ENCODE measurements at places on chromosomes 11 and 22. TPM values are rescaled to one million over a fixed set of nuclear protein-coding genes. Genes with fewer than 3 reads are reported as not detected.

DNA sequence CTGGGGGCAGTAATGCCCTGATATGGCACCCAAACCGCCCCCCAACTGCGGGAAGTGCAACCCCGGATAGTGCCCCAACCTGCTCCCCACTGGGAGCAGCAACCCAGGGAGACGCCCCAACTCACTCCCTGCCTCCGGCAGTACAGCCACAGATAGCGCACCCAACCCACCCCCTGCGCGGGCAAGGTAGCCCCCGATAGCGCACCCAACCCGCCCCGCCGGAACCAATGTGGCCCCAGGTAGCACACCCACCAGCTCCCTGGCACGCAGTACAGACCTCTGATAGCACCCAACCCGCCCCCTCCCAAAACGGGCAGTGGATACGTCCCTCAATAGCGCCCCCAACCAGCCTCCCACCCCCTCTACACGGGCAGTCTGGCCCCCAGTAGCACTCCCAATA is 3.8 kb upstream of the RFPL3 start:
- no peak for DNase-seq
- H3K4me3 ChIP-seq: no peak overlapping the region
- H3K27me3 ChIP-seq: peaks cover 5% of the 10 kb centered on the region
- peaks cover 8% of the 10 kb centered on the region for H3K36me3 ChIP-seq
- H3K27ac ChIP-seq: no peak overlapping the region

The MS4A3 gene
- total RNA-seq: not detected

The TUBA8 gene
- total RNA-seq: 3.7 TPM

- no peaks in the 10 kb centered on the region for H3K4me1 ChIP-seq
- peaks cover 5% of the 10 kb centered on the region for H3K36me3 ChIP-seq
- no peak overlapping the region for H3K27ac ChIP-seq
- no peak for DNase-seq
- H3K4me3 ChIP-seq: no peak overlapping the region
These were observed 222.1 kb upstream of the ANO3 start for GRCh38 chr11:26109658-26110368.

The FGF4 gene
- 0.37 TPM for total RNA-seq

- H3K27me3 ChIP-seq: peaks cover 4% of the 10 kb centered on the region
- no peak overlapping the region for H3K27ac ChIP-seq
- H3K4me3 ChIP-seq: no peak overlapping the region
- DNase-seq: no peak
These were observed 91.8 kb upstream of the CD44 start for GRCh38 chr11:35047179-35047578.

GRCh38 chr11:34823197-34823596 is 93.0 kb downstream of the APIP start:
- peaks cover 9% of the 10 kb centered on the region for H3K36me3 ChIP-seq
- H3K4me3 ChIP-seq: no peak overlapping the region
- peaks cover 3% of the 10 kb centered on the region for H3K27me3 ChIP-seq
- H3K27ac ChIP-seq: no peak overlapping the region
- no peaks in the 10 kb centered on the region for H3K4me1 ChIP-seq

DNA sequence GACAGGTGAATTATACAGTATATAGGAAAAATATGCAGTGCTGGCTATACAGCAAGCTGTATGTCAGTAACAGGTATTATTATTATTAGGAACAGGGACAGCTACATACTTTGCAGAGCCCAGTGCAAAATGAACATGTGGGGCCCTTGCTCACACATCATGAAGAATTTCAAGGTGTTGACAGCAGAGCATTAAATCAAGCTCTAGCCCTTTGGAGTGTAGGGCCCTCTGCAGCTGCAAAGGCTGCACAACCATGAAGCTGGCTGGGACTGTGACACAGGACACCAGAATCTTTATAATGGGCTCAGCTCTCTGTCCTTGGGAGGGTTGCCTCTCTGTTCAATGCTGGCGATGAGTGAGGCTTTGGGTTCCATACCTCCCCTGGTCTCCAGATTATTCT is 44.9 kb upstream of the DAGLA start:
- peaks cover 19% of the 10 kb centered on the region for H3K4me1 ChIP-seq
- peaks cover 7% of the 10 kb centered on the region for H3K27me3 ChIP-seq
- H3K36me3 ChIP-seq: no peaks in the 10 kb centered on the region
- no peak overlapping the region for H3K4me3 ChIP-seq

The CDKN1C gene
- 391 TPM for total RNA-seq

The SLCO2B1 gene
- total RNA-seq: not detected

DNA sequence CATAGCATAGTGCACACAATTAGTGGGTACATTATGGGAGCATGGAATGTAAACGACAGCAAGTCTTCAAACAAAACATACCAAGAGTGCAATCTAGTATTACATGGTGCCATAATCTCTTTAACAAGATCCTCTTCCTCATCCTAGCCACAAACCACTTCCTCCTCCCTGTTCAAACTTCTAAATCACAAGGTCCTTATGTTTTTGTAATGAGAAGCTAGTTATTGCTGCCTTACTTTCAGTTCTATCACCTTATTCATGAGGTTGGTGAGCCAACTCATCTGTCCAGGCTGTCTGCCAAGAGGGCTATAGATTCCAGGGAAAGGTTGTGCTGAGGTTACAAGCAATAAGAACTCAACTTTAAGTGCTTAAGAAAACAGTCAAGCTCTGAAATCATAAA is 195.4 kb upstream of the ARHGAP20 start:
- no peaks in the 10 kb centered on the region for H3K4me1 ChIP-seq
- H3K27me3 ChIP-seq: no peaks in the 10 kb centered on the region
- H3K4me3 ChIP-seq: no peak overlapping the region

The TRPC6 gene
- 0.27 TPM for total RNA-seq

Measured in glutamatergic neuron (in vitro differentiated cells).